Diencephalon (tissue), 1 donor: ENCODE measurements at places on chromosomes 5 and 9. TPM values are rescaled to one million over a fixed set of nuclear protein-coding genes. Genes with fewer than 3 reads are reported as not detected.

CD274 gene
- 1.6 TPM for total RNA-seq

ORM2 gene
- not detected for total RNA-seq

CARD9 gene
- total RNA-seq = 2.3 TPM

GRXCR2 gene
- not detected for total RNA-seq

SYK gene
- total RNA-seq = 4.2 TPM

NUTM2G gene
- not detected for total RNA-seq

LRRC19 gene
- total RNA-seq = not detected

RFX3 gene
- 66.4 TPM for total RNA-seq
